ENCODE measurements at places on chromosomes 7 and 10. TPM values are rescaled to one million over a fixed set of nuclear protein-coding genes. Genes with fewer than 3 reads are reported as not detected.

The BMPER gene
- 0.30 TPM for total RNA-seq

DNA sequence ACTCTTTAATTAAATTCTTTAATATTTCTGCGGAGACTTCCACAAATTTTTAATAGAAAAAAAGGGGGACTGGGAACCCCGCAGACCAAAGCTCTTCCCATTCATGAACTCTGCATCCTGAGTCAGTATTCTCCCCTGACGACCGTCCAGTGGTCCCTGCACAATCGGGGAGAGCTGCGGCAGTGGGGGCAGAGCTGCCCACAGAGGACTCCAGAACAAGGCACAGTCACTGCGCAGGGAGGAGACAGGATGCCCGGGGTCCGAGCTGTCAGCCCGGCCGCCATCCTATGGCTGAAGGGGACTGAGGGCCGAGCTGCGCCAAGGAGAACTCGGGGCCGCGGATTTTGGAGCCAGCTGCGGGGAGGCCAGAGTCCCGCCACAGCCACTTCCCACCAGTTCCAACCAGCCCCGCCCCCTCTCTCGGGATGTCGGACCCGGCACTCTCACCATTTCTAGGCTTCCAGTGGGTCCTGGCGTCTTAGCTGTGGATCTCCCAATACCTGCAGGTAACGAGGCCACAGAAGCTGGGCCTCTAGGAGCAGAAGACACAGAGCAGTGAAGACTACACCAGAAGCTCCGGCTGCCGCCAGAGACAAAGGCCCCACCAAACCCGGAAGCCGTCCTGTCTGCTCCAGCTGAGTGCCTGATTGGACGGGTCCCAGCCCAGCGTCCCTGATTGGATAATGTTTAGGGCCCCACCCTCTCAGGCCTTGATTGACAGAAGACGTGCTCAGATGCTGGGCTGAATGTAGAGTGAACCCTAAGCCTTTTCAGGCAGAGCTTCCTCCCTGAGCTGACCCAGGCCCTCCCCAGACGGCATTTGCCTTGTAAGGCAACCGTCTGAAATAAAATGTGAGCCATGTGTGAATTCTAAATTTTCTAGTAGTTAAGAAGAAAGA lies at the start of gene ERV3-1:
Gene ERV3-1 (minus strand): TSS at position 594 of the 899 bp plus-strand sequence. CDS start 13,661 bp downstream, outside the sequence.
- H3K4me1 ChIP-seq: peaks cover 30% of the 10 kb centered on the region
- DNase-seq: peak; percentile 95
- peak within 1 kb of the TSS; percentile 84 for H3K27ac ChIP-seq
- no peaks in the 10 kb centered on the region for H3K27me3 ChIP-seq

DNA sequence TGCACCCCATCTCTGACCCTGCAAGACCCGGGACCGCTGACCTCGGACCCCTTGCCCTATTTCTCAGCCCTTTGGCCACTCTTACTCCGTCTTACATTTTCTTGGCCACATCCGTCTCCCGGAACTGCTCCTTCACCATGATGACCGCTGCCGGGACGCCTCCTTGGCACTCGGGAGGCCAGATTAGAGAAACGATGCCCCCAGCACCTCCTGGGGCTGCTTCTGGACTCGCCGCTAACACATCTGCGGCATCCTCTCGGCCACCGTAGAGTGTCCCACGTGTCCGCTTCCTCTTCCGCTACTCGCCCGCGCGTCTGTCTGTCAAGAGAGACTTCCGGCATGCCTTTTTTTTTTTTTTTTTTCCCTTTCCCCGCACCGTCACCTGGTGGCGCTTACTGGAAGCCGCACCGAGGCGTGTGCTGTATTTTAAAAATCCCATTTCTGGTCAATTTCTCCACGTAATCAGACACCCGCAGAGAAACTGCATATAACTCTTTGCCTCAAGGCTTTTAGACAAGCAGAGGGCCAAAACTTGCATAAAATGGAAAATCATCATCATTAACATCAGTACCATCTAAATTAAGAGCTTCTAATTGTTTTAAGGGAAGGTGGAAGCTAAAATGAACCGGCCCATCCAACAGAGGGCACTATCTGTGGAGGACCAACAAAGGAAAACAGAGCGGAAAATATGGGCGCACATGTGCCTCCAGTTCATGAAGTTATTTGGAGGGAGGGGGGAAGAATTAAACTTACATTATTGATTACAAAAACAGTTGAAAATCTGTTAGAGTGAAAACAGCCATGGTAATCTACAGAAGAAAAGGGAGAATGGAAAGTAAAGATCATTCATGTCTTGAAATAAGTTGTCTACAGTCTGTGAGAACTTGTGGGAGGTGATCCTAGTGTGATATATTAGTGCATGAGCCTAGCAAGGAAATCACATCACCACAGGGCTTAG lies at the start of gene POLR3A:
Gene POLR3A (minus strand): TSS at position 247 of the 958 bp plus-strand sequence. CDS start 108 bp downstream, at position 139.
- H3K27ac ChIP-seq: peak within 1 kb of the TSS; percentile 71
- H3K4me1 ChIP-seq: peaks cover 32% of the 10 kb centered on the region
- no peaks in the 10 kb centered on the region for H3K27me3 ChIP-seq
- peak; percentile 92 for DNase-seq

The MCM10 gene
- not detected for total RNA-seq

- DNase-seq: no peak
- H3K4me1 ChIP-seq: no peaks in the 10 kb centered on the region
- H3K27ac ChIP-seq: no peak overlapping the region
- no peaks in the 10 kb centered on the region for H3K36me3 ChIP-seq
- H3K4me3 ChIP-seq: no peak overlapping the region
These were observed 22.1 kb downstream of the ARL5B start for GRCh38 chr10:18681366-18681765.

The LRRN3 gene
- 42.7 TPM for total RNA-seq

The LRMDA gene
- not detected for total RNA-seq

The UTF1 gene
- total RNA-seq: not detected

GRCh38 chr10:32317795-32318357 lies 29.1 kb downstream of the EPC1 start:
- H3K27ac ChIP-seq: peak overlapping the region; percentile 48
- H3K4me3 ChIP-seq: no peak overlapping the region

DNA sequence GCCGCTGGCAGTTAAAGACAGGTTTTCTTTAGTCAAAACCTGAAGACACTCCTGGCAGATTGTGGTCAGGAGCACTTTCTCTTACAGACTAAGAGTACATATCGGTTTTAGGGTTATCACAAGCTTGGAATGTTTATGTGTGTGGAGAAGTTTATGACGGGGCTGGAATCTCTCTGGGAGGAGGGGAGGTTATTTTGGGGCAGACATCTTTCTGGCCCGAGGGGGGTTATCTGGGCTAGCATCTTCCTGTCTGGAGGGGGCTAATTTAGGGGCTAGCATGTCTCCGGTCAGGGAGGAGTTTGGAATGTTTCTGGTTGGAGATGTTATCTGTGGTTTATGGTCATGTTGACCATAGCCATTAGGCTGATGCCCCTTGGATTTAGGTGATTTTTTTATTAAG lies 141.2 kb upstream of the KIF5B start:
- no peaks in the 10 kb centered on the region for H3K27me3 ChIP-seq
- no peaks in the 10 kb centered on the region for H3K4me1 ChIP-seq
- H3K4me3 ChIP-seq: no peak overlapping the region
- DNase-seq: no peak
- H3K36me3 ChIP-seq: no peaks in the 10 kb centered on the region

DNA sequence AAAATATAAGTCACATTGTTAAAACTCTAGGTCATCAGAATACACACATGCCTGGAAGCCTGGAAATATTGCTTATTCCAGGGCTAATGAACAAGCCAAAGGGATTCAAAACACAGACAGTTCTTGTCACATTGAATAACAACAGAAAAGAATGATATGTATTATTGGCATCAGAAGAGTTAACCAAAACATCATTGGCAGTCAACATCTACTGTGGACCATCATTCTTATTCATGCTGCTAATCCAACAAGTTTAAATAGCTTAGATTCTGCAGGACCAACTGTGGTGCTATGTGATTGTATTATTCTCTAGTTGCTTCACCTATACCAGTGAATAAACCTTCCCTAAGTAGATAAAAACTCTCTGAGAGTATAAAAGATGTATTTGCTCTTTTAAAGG lies 198.3 kb downstream of the NEBL start:
- H3K27me3 ChIP-seq: no peaks in the 10 kb centered on the region
- no peak overlapping the region for H3K27ac ChIP-seq
- no peak overlapping the region for H3K4me3 ChIP-seq
- H3K4me1 ChIP-seq: no peaks in the 10 kb centered on the region
- no peak for DNase-seq

DNA sequence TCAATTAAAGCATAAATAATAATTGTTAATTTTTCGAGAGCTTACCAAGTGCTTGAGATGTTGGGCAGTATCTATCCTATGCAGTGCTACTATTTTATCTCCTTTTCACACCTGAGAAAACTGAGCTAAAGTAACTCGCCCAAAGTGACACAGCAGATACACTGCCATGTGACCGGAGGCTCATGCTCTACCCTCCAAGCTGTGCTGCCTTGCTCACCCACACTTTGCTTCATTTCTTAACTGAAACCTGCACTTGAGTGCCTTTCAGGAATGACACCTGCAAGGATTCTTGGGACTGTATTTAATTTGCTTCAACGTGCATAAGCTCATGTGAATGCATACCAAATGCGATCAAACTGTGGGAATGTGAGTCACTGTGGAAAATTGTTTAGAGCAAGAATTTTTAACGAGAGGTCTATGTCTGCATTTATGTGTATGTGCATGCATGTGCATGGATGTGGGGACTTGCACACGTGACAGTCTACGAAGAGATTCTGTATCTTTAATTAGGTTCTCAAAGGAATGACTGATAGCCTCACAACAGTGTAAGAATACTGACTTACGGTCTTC lies 119.2 kb downstream of the ADCYAP1R1 start:
- no peak for DNase-seq
- no peaks in the 10 kb centered on the region for H3K4me1 ChIP-seq
- no peak overlapping the region for H3K27ac ChIP-seq
- no peaks in the 10 kb centered on the region for H3K27me3 ChIP-seq
- no peaks in the 10 kb centered on the region for H3K36me3 ChIP-seq

DNA sequence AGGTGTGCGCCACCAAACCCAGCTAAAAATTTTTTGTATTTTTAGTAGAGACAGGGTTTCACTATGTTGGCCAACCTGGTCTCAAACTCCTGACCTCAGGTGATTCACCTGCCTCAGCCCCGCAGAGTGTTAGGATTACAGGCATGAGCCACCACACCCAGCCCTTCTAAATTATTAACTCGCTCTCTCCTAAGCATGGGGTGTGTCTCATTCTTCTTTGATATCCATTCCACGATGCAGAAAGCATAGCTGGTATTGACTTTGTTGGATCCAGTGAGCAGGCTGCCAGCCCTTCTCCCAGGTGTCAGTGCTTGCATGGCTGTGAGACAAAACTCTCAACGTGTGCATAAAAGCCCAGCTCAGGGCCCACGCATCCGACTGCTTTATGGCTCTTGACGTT lies 254.1 kb upstream of the PFKP start:
- no peaks in the 10 kb centered on the region for H3K4me1 ChIP-seq
- no peak for DNase-seq
- H3K4me3 ChIP-seq: no peak overlapping the region

Measured in CD4-positive, alpha-beta memory T cell (primary cell).